Muscle of leg (tissue), 16 donors: ENCODE measurements at places on chromosomes 13 and 19. TPM values are rescaled to one million over a fixed set of nuclear protein-coding genes. Genes with fewer than 3 reads are reported as not detected.

DNA sequence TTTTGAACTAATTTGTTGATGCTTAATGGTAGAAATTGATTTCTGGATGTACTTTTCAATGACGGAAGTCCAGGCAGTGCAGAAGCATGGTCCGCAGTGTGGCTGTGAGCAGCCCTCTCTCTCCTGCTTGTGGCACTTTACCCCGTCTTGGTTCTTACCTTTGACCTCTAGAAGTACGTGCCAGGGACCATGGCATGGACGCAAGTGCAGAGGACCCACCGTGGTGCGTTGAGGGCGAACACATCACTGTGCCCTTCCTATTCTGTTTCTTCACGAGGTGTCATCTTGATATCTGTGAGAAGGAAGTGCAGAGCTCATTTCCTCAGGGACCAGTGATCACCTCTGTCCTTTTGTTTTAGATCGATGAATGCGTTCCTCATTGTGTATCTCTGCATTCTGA, 135.2 kb downstream of the ATP11A start:
- no peak for DNase-seq
- H3K4me1 ChIP-seq: no peaks in the 10 kb centered on the region
- H3K4me3 ChIP-seq: no peak overlapping the region

DNA sequence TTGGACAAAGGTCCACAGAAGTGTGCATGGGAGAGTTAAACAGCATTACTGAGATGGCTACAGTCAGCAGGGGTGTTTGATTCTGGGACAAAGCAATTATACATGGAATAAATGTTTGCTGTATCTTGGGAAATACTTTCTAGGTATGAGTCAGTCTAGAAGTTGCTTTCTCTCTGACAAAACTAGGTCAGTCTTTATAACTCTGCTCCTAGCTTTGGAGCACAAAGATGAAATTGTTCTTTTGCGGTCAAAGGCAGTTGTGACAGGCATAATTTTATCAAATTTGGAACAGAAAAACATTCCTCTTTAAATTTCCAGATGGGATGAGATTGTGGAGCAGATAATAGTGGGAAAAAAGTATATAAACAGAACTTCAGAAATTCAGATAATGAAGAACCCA, 1045.4 kb upstream of the MIR17HG start:
- H3K4me1 ChIP-seq: no peaks in the 10 kb centered on the region
- no peak for DNase-seq
- no peak overlapping the region for H3K4me3 ChIP-seq
- no peaks in the 10 kb centered on the region for H3K36me3 ChIP-seq
- H3K27ac ChIP-seq: no peak overlapping the region
- H3K27me3 ChIP-seq: no peaks in the 10 kb centered on the region

DNA sequence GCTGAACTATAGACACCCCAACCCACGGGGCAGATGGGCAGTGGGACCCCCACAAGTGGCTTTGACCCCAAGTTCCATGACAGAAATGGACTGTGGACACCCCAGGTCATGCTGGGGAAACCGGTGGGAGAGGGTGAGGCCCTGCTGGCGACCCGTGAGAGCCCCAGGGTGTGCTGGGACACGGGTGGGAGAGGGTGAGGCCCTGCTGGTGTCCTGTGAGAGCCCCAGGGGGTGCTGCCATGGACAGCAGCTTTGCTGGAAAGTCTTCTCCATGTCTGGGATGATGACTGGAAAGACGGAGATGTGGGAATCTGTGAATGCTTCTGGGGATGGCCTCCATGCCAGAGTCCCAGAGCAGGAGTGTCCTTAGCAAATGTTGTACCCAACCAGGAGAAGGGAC, 148.4 kb downstream of the URI1 start:
- H3K27ac ChIP-seq: no peak overlapping the region
- no peak overlapping the region for H3K4me3 ChIP-seq
- H3K4me1 ChIP-seq: peaks cover 57% of the 10 kb centered on the region

- H3K27ac ChIP-seq: no peak overlapping the region
- no peaks in the 10 kb centered on the region for H3K27me3 ChIP-seq
- DNase-seq: no peak
Measured at GRCh38 chr19:38880076-38880881, 2.2 kb upstream of the RINL start.

DNA sequence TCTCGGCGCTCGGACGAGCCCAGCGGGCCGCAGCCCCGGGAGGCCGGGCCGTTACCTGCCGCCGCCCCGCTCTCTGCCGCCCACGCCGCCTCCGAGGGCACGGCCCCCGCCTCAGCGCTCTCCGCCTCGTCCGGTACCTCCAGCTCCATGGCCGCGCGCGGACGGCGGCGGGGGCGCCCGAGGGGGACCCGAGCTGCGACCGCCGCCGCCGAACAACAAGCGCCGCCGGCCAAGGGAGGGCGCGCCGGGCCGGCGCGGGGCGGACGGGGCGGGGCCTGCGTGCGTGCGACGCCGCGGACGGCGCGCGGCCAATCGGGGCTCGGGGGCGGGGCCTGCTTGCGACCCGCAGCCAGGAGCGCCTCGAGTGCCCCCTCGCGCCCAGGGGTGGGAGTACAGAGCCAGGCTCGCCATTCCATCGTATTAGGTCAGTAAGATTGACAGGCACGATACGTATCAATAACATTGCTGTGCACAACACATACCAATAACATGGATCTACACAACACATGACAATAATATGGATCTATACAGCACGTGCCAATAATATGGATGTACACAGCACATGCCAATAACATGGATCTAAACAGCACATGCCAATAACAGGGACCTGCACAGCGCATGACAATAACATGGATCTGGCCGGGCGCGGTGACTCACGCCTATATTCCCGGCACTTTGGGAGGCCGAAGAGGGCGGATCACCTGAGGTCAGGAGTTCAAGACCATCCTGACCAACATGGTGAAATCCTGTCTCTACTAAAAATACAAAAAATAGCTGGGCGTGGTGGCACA, at the start of gene PIP5K1C:
Gene PIP5K1C (minus strand): TSS at position 227 of the 791 bp plus-strand sequence. CDS start 78 bp downstream, at position 149.
- DNase-seq: peak; percentile 91
- peaks cover 3% of the 10 kb centered on the region for H3K36me3 ChIP-seq
- peak within 1 kb of the TSS; percentile 68 for H3K27ac ChIP-seq
- H3K27me3 ChIP-seq: no peaks in the 10 kb centered on the region
- peaks cover 19% of the 10 kb centered on the region for H3K4me1 ChIP-seq
- peak within 1 kb of the TSS; percentile 56 for H3K4me3 ChIP-seq

GRCh38 chr13:48892053-48892687, 83.5 kb upstream of the FNDC3A start:
- no peaks in the 10 kb centered on the region for H3K27me3 ChIP-seq
- no peak overlapping the region for H3K4me3 ChIP-seq
- H3K4me1 ChIP-seq: no peaks in the 10 kb centered on the region
- no peak overlapping the region for H3K27ac ChIP-seq
- H3K36me3 ChIP-seq: no peaks in the 10 kb centered on the region

GRCh38 chr13:45167611-45168554, 33.0 kb downstream of the KCTD4 start:
- no peaks in the 10 kb centered on the region for H3K27me3 ChIP-seq
- no peak overlapping the region for H3K4me3 ChIP-seq
- no peak overlapping the region for H3K27ac ChIP-seq

CASP14 gene
- not detected for total RNA-seq

ZNF285 gene
- total RNA-seq: 7.2 TPM

ZNF480 gene
- 9.0 TPM for total RNA-seq

ATP13A1 gene
- total RNA-seq: 14.6 TPM
